ENCODE measurements at places on chromosomes 2 and 18.

GRCh38 chr2:145597809-145598208, 1077.9 kb upstream of the ZEB2 start:
- DNase-seq = no peak

DNA sequence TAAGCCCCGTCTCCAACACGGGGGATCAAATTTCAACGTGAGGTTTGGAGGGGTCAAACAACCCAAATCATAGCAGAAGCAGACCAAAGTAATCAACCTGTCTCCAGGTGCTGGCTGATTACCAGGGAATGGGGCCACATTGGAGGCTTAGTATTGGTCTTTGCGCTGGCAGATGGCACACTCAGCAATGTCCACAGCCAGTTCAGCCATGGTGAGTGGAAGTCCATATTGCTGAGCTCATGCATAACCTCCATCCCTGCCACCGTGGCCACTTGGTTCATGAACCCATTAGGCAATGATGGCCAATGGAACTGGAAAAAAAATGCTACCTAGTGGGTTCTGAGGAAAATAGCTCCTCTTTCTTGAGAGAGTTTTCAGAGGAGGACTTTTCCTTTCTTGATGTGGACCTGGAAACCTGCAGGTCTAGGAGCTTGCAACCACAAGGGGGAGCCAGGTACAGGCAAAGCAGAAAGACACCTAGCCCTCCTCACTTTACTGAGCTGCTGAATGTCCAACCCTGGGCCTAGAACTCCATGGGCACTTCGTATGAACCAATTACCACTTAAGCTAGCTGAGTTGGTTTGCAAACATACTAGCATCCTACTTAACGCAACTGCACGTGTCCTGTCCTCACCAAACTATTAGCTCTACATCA, 128.0 kb upstream of the GYPC start:
- DNase-seq = no peak

GRCh38 chr2:407630-408029, 119.7 kb upstream of the ALKAL2 start:
- DNase-seq = no peak

DNA sequence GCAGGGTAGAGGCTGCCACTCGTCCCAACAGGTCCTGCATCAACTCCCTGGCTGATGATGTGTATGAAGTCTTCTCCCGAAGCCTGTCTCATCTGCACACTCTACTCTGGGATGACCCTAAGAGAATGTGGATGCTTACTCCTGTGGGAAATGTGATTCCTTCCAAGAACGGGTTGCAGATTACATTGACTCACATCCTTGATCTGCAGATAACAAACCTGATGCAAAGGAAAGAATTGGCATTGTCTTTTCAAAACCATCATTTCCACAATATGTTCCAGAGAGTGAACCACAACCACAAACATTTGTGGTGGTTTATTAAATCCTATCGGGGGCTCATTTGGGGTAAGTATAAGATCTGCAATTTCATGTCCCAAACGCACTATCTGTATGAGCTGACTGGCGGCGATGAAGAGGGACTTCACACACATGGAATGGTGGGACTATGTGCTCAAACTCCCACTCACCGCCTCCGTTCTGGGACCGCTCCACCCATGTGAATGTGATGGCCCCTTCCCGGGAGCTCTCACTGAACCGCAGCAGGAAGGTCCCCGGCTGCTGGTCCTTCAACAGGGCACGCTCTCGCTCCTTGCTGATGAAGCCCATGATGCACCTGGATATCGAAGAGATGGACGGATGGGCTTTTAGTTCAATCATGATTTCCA, 35.5 kb downstream of the STAT1 start:
- no peak for DNase-seq

DNA sequence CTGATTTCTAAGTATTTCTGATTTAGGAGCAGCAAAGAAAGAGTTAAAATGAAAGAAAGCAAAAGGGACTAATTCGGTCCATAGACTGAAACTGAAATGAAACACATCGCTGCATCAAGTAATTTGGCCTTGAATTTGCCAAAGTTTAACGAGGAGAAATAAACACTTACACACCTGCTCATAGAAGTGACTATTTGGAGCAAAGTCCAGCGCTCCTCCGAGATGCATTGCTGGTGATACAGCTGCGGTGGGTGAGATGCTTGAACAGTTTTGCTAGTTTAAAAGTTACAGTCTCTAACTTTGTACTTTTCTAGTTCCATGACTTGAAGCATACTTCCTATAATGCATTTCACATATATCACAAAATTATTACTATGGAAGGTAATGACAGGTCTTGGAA, 18.3 kb downstream of the GALR1 start:
- DNase-seq = no peak

DNA sequence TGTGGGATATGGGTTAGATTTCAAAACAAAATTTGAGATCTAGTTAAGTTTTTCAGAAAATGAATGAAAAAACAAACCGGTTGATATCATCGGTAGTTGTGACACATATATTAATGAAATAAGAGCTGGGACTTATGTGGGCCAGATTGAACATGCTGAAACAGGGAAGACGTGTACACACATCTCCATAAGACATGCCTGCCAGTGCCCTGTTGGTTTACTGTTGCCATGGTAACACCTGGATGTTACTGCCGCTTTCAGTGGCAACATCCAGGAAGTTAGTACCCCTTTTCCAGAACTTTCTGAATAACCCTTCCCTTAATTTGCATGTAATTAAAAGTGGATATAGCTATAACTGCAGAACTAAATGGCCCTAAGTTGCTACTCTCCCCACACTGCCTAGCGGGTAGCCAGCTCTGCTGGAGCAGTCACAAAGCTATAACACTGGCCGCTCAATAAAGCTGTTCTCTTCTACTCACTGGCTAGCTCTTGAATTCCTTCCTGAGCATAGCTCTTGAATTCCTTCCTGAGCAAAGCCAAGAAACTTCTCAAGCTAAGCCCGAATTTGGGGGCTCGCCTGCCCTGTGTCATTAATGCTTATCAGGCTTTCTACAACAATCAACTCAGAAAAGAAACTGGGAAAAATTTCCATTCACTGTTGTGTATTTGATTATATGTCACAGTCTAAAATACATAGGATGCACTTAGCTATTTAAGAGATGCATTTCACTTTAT, 776.3 kb upstream of the CDH7 start:
- DNase-seq = no peak

DNA sequence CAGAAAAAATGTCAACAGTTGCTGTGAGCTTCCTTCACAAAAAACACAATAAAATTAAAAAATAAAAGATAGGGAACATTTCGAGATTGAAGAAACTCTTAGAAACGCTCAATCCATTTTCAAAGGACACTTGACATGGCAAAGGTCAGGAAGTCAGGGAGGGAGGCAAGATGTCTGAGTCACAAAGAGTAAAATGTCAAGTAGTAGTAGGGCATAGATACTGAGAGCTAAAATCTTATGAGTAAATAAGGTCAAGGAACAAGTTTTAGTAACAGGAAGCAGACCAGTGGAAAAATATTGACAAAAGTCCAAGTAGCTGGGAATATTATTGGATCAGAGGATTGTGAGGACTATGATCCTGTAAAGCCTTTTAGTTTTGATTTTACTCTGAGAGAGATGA, 495.6 kb downstream of the TMX3 start:
- DNase-seq = no peak

- no peak for DNase-seq
These were observed 98.9 kb upstream of the CYP1B1 start for GRCh38 chr2:38174646-38175423.

DNA sequence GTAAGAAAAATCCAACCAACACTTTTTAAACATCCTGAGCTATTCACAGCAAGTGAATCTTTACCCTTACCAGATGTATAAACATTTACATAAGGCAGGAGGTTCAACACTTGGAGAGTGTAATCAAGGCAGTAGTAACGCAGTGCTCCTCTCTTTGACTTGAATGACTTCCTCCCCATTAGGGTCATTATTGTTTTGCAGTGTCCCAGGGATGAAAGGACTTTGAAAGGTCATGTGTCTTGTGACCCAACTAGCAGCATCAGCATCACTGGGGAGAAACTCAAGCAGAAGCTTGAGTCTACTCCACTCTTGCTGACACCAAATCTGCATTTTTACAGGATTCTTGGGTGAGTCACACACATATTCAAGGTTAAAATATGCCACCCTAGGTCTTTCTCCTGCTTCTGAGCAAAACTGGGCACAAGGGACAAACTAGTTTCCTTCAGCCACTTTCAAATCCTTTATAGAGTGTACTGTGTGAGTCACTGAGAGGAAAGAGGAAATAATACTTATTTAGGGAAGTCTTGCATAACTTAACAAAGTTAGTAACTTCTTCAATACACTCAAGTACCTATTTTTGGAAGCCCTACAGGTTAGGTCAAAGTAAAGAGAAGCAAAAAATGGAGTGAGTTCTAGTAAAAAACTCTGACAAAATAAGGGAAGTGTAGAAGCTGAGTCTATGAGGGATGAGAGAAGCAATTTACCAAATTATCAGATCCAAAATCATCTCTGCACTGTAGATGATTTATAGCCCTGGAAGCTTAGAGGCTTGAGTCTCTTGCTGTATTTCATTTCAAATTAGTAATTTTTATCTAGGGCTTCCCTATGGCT, 51.0 kb upstream of the EML4 start:
- DNase-seq = no peak

DNA sequence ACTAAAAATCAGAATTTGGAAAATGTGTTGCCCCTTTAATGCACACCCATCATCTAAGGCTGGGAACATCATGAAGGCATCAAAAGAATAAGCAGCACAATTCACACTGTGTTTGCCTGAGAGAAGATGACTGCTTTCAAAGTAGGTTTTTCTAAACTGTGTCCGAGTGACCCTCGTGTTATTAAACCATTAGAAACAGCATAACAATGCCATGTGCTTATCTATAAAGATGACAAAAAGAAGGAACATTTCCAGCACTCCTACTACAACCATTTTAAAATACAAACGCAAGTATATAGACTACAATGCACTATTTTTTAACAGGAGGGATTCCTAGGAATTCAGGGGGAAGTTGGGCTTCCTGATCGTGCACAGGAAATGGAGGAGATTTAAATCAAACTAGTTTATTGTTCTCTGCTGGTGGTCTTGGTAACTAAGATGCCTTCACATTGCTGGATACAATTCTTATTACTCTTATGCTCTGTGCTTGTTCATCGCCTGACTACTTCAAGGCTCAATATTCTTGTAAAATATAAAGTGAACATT, 305.9 kb upstream of the CCDC68 start:
- no peak for DNase-seq

DNA sequence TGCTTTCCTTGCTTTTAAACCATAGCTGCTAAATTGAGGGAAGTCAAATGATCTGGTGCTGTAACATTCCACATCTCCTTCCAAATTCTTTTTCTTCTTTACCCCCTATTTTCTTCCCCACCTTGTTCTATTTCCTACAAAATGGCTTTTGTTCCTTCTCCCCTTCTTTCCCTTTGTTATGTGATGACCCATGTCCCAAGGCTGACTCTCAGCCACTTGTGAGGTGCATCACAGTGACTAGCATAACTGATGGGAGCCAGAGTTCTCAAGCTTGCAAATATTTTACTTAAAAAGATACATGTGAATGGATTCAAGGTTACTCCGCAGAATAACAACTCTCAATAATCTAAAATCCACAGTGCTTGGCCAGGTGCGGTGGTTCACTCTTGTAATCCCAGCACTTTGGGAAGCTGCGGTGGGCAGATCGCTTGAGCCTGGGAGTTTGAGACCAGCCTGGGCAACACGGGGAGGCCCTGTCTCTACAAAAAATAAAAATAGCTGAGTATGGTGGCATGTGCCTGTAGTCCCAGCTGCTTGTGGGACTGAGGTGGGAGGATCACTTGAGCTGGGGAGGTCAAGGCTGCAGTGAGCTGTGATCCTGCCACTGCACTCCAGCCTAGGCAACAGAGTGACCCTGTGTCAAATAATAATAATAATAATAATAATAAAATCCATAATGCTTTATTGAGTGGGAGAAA, 100.1 kb upstream of the CERS6 start:
- no peak for DNase-seq

DNA sequence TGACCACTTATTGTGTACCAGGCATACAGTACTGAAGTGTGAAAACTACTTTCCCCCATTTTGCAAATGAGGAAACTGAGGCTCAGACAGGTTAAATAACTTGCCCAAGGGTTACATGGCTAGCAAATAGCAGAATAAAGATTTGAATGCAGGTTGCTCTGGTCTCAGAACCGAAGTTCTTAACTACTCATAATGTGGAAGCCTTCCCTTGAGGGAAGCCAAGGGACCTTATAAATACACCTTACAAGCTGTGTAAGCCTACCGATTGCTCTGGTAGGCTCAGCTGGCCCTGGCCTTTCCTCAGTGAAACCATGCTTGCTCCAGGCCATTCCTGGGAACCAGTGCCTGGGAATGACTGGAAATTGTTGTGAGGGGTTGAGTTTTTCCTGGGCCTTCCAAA, 114.6 kb upstream of the CDCA7 start:
- no peak for DNase-seq

DNA sequence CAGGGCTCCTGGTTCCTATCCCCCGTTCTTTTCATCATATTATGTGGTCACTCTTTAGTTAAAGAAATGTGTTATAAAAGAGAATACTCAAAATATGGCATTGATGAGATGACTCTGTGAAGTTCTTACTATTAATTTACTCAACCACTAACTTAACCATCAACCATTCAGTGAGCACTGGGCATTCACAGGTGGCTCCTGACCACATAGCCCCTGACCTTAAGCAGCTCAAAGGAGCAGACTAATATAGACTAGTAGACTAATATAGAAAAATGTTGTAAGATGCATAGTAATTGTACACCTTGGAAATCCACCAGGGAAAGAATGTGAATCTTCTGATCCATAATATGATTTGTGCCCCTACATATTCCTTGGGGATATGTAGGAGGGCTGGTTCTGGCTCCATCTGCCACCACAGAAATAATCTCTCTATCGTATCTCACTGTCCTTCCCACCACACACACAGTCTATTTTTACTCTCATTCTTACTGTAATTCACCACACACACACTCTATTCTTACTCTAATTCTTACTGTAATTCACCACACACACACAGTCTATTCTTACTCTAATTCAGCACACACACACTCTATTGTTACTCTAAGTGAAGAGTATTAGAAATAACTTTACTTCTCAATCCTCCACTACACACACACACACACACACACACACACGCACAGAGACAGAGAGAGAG, 188.9 kb upstream of the ITGA4 start:
- no peak for DNase-seq
